Activated naive CD8-positive, alpha-beta T cell treated with anti-CD3 and anti-CD28 coated beads, Interleukin-2, amount 10 ng/mL, durations not matched to agents 7 days and 5 days (primary cell): ENCODE measurements at places on chromosomes 2 and 18. TPM values are rescaled to one million over a fixed set of nuclear protein-coding genes. Genes with fewer than 3 reads are reported as not detected.

The TTN gene
- total RNA-seq = 13.5 TPM

DNA sequence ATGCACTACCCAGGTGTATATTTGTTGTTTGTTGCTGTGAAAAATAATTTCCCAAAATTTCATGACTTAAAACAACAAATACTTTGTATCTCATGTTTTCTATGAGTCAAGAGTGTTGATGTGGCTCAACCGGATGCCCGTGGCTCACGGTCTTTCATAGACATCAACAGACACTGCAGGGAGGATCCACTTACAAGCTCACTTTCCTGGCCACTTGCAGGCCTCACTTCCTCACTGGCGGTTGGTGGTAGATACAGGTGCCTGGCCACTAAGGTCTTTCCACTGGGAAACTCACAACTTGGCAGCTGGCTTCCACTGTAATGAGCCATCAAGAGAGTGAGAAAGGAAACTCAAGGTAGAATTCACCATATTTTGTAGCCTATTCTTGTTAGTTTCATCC, 662.9 kb downstream of the IRS1 start:
- no peak overlapping the region for H3K27ac ChIP-seq
- H3K4me3 ChIP-seq = no peak overlapping the region
- no peaks in the 10 kb centered on the region for H3K36me3 ChIP-seq
- H3K27me3 ChIP-seq = no peaks in the 10 kb centered on the region
- no peaks in the 10 kb centered on the region for H3K4me1 ChIP-seq
- DNase-seq = no peak

GRCh38 chr2:10278029-10278762, 24.5 kb upstream of the HPCAL1 start:
- no peak for DNase-seq
- H3K27me3 ChIP-seq = peaks cover 7% of the 10 kb centered on the region
- peaks cover 9% of the 10 kb centered on the region for H3K4me1 ChIP-seq
- H3K27ac ChIP-seq = peak overlapping the region; percentile 23
- no peaks in the 10 kb centered on the region for H3K36me3 ChIP-seq

- peaks cover 3% of the 10 kb centered on the region for H3K27me3 ChIP-seq
- H3K27ac ChIP-seq = no peak overlapping the region
- H3K36me3 ChIP-seq = no peaks in the 10 kb centered on the region
Measured at GRCh38 chr18:48600456-48601090, 61.7 kb downstream of the CTIF start.

DNA sequence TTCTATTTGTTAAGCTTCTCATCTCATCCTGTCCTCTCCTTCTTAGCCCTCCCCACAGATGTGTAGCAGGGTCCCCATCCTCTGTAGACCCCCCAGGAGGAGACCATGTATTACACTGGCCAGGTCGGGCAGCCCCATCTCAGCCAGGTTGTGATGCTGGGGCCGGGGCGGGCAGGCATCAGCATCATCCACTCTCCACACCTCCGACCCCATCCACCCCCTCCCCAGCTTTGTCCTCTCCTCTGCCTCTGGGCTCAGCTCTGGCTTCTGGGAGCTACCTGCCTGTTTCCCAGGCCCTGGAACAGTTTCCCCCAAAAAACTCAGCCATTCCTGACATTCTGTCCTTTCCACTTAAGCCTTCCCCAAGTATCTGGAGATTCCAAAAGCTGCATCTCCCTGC, 49.2 kb downstream of the GBX2 start:
- DNase-seq = no peak
- H3K4me3 ChIP-seq = no peak overlapping the region
- H3K36me3 ChIP-seq = no peaks in the 10 kb centered on the region
- no peaks in the 10 kb centered on the region for H3K4me1 ChIP-seq
- H3K27me3 ChIP-seq = peaks cover 9% of the 10 kb centered on the region

DNA sequence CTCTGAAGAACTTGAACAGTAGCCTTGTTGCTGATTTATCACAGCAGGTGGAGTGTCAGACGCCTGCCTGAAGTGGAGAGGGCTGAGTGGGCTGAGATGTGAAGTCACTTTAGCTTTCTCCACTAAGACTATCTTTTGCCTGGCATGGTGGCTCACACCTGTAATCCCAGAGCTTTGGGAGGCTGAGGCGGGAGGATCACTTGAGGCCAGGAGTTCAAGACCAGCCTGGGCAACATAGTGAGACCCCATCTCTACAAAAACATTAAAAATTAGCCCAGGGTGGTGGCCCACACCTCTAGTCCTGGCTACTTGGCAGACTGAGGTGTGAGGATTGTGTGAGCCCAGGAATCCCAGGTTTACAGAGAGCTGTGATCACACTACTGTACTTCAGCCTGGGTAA, 60.6 kb upstream of the TTC39C start:
- H3K4me3 ChIP-seq = no peak overlapping the region
- H3K27ac ChIP-seq = no peak overlapping the region
- H3K36me3 ChIP-seq = no peaks in the 10 kb centered on the region
- peaks cover 3% of the 10 kb centered on the region for H3K27me3 ChIP-seq
- H3K4me1 ChIP-seq = peaks cover 5% of the 10 kb centered on the region

DNA sequence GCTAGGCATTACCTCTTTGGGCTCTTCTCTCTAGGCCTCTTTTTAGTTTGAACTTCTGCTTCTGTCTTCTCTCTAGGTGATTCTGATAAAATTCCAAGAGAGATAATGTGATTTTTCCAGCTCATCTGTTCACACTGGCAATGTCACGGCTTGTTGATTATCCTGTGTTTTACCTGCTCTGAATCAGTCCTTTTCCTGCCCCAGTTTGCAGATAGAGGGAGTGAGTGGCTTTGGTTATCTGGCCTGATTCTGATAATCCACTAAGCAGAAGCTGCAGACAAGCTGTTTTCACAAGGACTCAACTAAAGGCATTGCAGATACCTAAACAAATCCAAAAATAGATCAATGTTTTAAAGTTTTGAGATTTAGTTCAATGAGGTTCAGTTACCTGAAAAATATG, 111.9 kb downstream of the DCC start:
- no peaks in the 10 kb centered on the region for H3K4me1 ChIP-seq
- no peak overlapping the region for H3K27ac ChIP-seq
- H3K4me3 ChIP-seq = no peak overlapping the region
- no peaks in the 10 kb centered on the region for H3K27me3 ChIP-seq
- no peaks in the 10 kb centered on the region for H3K36me3 ChIP-seq

The SLC25A52 gene
- not detected for total RNA-seq

The TMEM169 gene
- total RNA-seq = 1.1 TPM

DNA sequence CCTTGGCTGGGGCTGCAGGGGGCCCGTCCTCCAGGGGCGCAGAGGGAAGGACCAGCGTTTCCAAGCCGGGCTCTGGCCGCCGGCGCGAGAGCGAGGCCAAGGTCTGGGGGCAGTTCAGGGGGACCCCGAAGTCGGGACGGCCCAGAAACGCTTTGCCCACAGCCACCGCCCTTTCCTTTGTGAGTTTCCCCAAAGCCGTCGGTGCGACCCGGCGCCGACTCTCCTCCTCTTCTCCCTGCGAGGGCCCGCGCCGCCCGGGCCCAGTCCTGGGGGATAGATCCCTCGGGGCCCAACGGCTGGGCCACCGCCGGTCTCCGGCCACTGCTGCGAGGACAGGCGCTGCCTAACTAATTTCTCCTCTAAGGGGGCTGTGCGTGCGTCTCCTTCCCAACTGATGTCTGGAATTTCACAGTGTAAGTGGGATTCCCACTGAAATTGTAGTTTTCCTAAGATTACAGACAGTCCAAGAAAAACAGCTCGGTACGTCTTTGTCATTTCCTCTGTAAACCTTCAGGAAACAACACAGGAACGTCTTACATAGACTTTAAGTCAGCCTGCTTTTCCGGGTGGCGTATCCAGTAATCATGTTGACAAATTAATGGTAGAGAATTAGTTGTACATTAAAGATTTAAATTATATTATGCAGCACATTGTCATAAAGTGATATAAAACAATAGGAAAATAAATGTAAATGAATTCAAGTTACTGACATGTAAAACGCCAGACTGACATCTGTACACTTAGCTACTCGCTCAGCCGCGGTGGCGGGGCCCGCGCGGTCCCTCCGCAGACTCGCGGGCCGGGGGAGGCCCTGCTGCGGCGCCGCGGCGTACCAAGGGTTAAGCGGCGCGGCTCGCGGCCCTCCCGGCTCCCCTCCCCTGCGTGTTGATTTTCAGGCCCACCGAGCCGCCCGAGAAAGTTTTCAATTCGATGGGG, 139.4 kb upstream of the SIX3 start:
- peaks cover 5% of the 10 kb centered on the region for H3K4me1 ChIP-seq
- peak overlapping the region; percentile 42 for H3K4me3 ChIP-seq
- peaks cover 93% of the 10 kb centered on the region for H3K27me3 ChIP-seq
- no peak for DNase-seq
- no peaks in the 10 kb centered on the region for H3K36me3 ChIP-seq

- no peak overlapping the region for H3K4me3 ChIP-seq
- no peaks in the 10 kb centered on the region for H3K36me3 ChIP-seq
- H3K4me1 ChIP-seq = no peaks in the 10 kb centered on the region
- no peak for DNase-seq
- no peak overlapping the region for H3K27ac ChIP-seq
Measured at GRCh38 chr2:204591225-204591624, 46.0 kb downstream of the PARD3B start.

DNA sequence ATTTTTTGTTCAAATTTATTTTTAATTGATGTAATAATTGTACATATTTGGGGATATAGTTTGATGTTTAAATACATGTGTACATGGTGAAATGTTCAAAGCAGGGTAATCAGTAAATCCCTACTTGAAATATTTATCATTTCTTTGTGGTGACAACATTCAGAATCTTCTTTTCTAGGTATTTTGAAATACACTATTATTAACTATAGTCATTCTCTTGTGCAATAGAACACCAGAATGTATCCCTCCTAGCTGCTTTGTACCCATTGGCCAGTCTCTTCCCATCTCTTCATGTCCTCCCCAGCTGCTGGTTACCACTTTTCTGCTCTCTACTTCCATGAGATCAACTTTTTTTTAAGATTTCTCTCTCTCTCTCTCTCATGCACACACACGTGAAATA, 126.5 kb downstream of the ZNF407 start:
- no peak overlapping the region for H3K27ac ChIP-seq
- H3K36me3 ChIP-seq = peaks cover 19% of the 10 kb centered on the region
- H3K4me1 ChIP-seq = peaks cover 8% of the 10 kb centered on the region
- no peak overlapping the region for H3K4me3 ChIP-seq
- H3K27me3 ChIP-seq = no peaks in the 10 kb centered on the region

- DNase-seq = no peak
- peaks cover 10% of the 10 kb centered on the region for H3K36me3 ChIP-seq
Measured at GRCh38 chr2:62140426-62141141, 55.3 kb upstream of the B3GNT2 start.

DNA sequence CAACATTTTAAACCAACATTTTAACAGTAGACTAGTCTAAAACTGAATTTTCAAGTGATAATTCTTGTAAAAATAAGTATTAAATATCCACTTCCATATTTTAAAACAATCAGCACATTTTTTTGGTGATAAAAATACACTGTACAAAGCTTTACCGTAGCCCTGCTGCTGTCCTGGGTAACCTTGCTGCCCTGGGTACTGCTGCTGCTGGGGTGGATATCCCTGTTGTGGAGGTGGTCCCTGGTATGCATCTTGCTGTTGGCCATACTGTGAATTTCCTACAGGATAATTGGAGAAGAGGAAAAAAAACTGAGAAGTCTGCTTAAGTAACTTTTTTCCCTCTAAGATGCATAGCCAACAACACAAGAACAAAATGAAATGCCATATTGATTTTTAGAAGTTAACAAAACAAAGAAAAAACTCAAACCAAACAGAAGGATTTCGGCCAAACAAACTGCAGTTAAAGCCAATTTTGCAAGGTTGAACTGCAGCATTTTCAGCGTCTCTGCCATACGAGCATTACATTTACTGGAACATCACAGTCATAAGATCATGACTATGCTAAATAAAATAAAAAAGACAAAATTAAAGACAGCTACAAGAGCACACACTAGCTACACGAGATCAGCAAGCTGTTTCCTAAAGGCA, 55.4 kb downstream of the SS18 start:
- peaks cover 1% of the 10 kb centered on the region for H3K4me1 ChIP-seq
- no peak for DNase-seq
- H3K27me3 ChIP-seq = no peaks in the 10 kb centered on the region
- no peak overlapping the region for H3K4me3 ChIP-seq
- peaks cover 53% of the 10 kb centered on the region for H3K36me3 ChIP-seq
- no peak overlapping the region for H3K27ac ChIP-seq

The EPB41L3 gene
- total RNA-seq = 1.9 TPM

The GALR1 gene
- not detected for total RNA-seq

The TMSB10 gene
- 4,217 TPM for total RNA-seq

- no peaks in the 10 kb centered on the region for H3K27me3 ChIP-seq
- H3K36me3 ChIP-seq = peaks cover 80% of the 10 kb centered on the region
- DNase-seq = no peak
- no peaks in the 10 kb centered on the region for H3K4me1 ChIP-seq
Measured at GRCh38 chr18:79937103-79937860, 14.2 kb downstream of the SLC66A2 start.

DNA sequence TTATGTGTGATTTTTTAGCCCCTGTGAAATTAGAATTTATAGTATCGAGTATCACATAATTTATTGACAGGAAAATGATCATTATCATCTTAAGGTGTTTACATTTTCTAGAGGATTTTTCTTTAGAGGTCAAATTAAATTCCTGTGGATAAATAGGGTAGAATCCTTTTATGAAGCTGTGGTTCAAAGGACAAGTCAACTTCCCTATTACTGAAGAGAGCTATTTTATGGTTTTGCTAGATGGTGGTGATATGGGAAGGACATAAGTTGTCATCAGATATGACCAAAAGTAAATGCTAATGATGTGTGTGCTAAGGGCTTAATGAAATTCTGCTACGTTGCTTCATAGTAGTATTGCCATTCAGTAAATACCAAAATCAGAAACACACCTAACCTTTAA, 80.1 kb downstream of the EML4 start:
- no peak overlapping the region for H3K27ac ChIP-seq
- no peaks in the 10 kb centered on the region for H3K27me3 ChIP-seq
- no peak for DNase-seq
- peaks cover 28% of the 10 kb centered on the region for H3K4me1 ChIP-seq

- peak overlapping the region; percentile 95 for H3K27ac ChIP-seq
- H3K36me3 ChIP-seq = peaks cover 11% of the 10 kb centered on the region
- DNase-seq = no peak
- H3K27me3 ChIP-seq = no peaks in the 10 kb centered on the region
Measured at GRCh38 chr2:32011485-32011960, 715 bp upstream of the MEMO1 start.

The CRYGD gene
- not detected for total RNA-seq

- peak overlapping the region; percentile 12 for H3K4me3 ChIP-seq
- H3K36me3 ChIP-seq = peaks cover 8% of the 10 kb centered on the region
- H3K27ac ChIP-seq = peak overlapping the region; percentile 67
- no peaks in the 10 kb centered on the region for H3K27me3 ChIP-seq
Measured at GRCh38 chr2:74845991-74846390, 12.1 kb downstream of the HK2 start.

DNA sequence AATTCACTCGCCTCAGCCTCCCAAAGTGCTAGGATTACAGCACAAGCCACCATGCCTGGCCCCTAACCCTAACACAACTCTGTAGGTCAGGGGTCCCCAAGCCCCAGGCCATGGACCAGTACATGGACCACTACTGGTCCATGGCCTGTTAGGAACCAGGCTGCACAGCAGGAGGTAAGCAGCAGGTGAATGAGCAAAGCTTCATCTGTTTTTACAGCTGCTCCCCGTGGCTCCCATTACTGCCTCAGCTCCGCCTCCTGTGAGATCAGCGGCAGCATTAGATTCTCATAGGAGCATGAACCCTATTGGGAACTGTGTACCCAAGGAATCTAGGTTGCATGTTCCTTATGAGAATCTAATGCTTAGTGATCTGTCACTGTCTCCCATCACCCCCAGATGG, 201.7 kb downstream of the NRP2 start:
- H3K4me1 ChIP-seq = no peaks in the 10 kb centered on the region
- DNase-seq = no peak
- H3K36me3 ChIP-seq = no peaks in the 10 kb centered on the region
- H3K27ac ChIP-seq = no peak overlapping the region
